ENCODE measurements at places on chromosomes 2 and 18.

DNA sequence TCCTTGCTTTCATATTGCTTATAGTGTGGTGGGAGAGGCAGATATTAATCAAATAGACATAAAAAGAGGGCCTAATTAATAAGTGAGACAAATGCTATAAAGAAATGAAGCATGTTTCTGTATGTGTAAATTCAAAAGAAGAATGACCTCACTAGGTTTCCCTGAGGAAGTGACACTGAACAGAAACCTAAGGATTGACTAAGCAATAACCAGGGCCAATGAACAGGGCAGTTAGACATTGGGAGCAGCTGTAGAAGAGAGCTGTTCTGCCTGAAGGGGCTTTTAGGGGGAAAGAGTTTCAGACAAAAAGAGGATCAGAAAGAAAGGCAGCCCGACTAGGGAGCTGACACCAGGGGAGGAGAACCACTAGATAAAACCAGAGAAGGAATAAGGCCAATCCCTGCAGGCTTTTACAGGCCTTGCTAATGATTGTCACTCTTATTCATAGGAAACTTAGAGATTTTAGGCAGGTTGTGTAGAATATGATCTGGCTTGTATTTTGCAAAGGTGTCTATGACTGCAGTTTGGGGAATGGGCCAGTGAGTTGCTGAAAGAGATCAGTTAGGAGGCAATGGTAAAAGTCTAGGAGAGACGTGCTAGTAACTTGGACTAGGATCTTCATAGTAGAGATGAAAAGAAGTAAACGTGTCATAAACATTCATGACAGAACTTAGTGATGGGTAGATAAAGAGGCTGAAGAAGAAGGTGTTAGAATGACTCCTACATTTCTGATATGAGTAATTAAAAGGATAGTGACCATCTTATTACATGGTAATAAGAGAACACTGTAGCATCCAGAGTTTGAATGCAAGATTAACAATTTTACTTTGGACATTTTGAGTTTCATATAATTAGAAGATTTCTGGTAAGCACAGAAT, 26.8 kb upstream of the NABP1 start:
- DNase-seq = peak; percentile 51

GRCh38 chr2:235582729-235583128, 88.9 kb downstream of the AGAP1 start:
- DNase-seq = no peak

- no peak for DNase-seq
Measured at GRCh38 chr18:59379772-59380522, 20.9 kb upstream of the LMAN1 start.

DNA sequence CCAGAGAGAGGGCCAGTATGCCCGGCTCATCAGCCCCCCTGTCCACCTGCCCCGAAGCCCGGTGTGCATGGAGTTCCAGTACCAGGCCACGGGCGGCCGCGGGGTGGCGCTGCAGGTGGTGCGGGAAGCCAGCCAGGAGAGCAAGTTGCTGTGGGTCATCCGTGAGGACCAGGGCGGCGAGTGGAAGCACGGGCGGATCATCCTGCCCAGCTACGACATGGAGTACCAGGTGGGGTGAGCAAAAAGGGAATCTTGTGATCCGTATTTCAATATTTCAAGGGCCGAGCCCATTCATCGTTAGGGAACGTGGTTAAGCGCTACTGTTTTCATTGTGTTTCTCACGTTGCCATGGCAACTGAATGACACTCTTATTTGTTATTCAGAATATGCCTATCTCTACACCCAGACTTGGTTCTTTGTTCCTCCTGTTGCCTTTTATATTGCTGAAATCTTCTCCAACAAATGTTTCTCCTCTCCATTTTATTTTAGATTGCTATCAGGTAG, 81.5 kb downstream of the NRP2 start:
- DNase-seq = peak; percentile 55

- no peak for DNase-seq
Measured at GRCh38 chr18:33641141-33641540, 63.1 kb downstream of the ASXL3 start.

- DNase-seq = no peak
Measured at GRCh38 chr2:30030361-30030760, 109.0 kb upstream of the ALK start.

- DNase-seq = no peak
Measured at GRCh38 chr2:172375251-172375650, 52.1 kb upstream of the ITGA6 start.

GRCh38 chr2:2649109-2650072, 318.3 kb upstream of the MYT1L start:
- no peak for DNase-seq

DNA sequence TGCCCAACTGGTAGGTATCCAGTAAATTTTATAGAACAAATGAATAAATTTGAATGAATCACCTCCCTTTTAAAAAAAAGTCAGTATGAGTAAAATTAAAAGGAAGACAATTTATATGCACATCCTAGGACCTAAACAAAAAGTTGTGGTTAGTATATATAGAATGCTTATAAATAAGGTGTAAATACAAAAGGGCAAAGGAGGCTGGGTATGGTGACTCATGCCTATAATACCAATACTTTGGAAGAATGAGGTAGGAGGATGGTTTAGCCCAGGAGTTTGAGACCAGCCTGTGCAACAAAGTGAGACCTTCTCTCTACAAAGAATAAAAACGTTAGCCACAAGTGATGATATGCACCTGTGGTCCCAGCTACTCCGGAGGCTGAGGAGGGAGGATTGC, 12.8 kb downstream of the C2orf69 start:
- no peak for DNase-seq

DNA sequence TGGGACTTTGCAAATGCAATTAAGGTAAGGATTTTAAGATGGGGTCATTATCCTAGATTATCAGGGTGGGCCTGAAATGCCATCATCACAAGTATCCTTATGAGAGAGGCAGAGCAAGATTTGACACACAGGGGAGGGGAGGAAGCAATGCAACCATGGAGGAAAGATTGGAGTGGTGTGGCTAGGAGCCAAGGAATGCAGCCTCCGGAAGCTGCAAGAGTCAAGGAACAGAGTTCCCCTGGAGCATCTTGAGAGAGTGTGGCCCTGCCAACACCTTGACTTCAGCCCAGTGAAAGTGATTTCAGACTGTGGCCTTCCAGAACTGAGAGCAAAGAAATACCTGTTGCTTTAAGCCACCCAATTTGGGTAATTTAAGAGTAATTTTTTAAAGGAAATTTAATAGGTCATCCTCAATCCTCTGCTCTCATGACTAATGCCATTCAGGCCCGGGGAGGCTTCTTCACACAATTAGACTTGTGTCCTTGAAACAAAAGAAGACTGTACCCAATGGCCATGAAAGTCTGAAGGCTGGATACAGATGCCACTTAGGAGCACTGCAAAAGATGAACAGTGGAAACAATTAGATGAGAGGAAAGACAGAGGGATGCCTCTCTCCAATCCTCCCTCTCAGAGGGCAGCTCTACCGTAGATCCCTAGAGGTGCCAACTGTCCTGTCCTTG, 250.3 kb upstream of the ID2 start:
- DNase-seq = no peak
